Vagina (tissue), 2 donors: ENCODE measurements at places on chromosomes 4 and X. TPM values are rescaled to one million over a fixed set of nuclear protein-coding genes. Genes with fewer than 3 reads are reported as not detected.

GRCh38 chr4:187135878-187136277 is 412.2 kb upstream of the FAT1 start:
- DNase-seq, result no peak
- no peaks in the 10 kb centered on the region for H3K27me3 ChIP-seq

DNA sequence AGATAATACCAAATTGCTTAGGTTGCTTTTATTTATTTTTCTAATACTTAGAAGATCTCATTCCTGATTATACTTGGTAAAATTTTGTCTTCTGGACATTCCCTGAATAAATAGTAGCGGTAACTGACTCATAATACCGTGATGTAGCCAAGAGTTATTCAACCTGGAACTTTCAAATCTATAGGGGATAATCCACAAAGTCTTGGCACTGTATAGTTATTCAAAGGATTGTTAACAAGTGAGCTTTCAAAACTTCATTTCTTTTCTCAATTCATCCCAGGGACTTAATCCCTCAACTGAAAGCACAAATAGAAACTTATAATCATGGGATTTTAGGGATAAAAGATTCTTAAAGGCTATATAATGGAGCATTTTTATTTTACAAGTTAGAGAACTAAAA is 1383.3 kb downstream of the FAM133A start:
- H3K27me3 ChIP-seq, result no peaks in the 10 kb centered on the region
- no peaks in the 10 kb centered on the region for H3K4me1 ChIP-seq
- DNase-seq, result no peak

DNA sequence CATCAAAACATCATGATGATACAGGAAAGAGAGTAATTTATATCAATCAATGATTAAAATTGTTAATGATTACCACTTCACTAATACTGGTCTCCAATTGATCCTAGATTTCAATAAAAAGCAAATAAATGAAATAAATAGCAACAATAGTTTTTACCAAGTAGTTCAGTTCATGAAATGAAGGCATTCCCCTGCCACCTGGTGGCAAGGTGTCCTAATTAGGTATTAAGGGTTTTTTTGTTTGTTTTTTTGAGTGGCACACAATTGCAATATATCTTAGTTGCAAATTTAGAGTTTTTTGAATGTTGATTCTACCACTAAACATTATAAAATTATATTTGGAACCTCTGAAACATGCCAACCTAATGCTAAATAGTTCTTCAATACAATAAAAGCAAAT is 157.4 kb upstream of the PDE5A start:
- no peaks in the 10 kb centered on the region for H3K36me3 ChIP-seq
- no peak for DNase-seq
- no peaks in the 10 kb centered on the region for H3K4me1 ChIP-seq
- H3K27ac ChIP-seq, result no peak overlapping the region

DNA sequence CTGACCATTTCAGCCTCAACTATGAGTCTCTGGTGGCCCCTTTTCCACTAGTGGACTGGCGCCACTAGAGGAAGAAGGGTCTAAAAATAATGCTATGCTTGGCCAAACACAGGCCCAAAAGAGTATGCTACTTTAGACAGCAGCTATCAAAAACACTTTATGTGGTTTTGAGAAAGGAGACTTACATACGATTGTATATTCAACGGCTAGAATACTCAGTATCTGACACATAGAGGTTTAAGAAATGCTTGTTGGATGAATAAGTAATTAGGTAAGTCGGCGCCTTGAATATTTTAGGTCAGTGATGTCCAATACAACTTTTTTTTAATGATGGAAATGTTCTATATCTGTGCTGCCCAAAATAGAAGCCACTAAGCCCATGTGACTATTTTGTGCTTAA is 25.7 kb upstream of the TMPRSS11A start:
- no peaks in the 10 kb centered on the region for H3K36me3 ChIP-seq
- no peaks in the 10 kb centered on the region for H3K4me1 ChIP-seq
- no peak for DNase-seq
- no peak overlapping the region for H3K4me3 ChIP-seq
- H3K27me3 ChIP-seq, result no peaks in the 10 kb centered on the region
- no peak overlapping the region for H3K27ac ChIP-seq

DNA sequence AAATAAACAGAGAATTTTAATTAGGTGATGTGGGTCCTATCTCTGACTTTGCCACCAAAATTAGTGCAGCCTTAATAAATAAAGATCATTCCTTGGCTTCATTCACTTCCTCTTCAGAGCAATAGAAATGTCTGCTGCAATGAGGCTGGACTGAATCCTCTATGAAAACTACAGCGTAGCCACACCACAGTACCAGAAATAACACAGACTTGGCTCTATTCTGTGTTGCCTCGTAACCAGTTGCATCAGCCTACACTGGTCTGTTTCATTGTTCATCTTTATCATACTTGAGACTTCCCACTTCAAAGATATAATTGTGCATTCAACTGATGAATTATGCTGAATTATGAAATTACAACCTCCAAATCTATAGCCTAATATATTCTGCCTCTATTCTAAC is 15.8 kb downstream of the GLRA3 start:
- no peaks in the 10 kb centered on the region for H3K36me3 ChIP-seq
- no peak overlapping the region for H3K4me3 ChIP-seq
- no peak overlapping the region for H3K27ac ChIP-seq

Gene ABRAXAS1
- total RNA-seq, result 11.5 TPM
